ENCODE measurements at places on chromosomes 11 and 22.
A peak's percentile ranks its signal among the peaks of the same experiment; 100 is the strongest.

DNA sequence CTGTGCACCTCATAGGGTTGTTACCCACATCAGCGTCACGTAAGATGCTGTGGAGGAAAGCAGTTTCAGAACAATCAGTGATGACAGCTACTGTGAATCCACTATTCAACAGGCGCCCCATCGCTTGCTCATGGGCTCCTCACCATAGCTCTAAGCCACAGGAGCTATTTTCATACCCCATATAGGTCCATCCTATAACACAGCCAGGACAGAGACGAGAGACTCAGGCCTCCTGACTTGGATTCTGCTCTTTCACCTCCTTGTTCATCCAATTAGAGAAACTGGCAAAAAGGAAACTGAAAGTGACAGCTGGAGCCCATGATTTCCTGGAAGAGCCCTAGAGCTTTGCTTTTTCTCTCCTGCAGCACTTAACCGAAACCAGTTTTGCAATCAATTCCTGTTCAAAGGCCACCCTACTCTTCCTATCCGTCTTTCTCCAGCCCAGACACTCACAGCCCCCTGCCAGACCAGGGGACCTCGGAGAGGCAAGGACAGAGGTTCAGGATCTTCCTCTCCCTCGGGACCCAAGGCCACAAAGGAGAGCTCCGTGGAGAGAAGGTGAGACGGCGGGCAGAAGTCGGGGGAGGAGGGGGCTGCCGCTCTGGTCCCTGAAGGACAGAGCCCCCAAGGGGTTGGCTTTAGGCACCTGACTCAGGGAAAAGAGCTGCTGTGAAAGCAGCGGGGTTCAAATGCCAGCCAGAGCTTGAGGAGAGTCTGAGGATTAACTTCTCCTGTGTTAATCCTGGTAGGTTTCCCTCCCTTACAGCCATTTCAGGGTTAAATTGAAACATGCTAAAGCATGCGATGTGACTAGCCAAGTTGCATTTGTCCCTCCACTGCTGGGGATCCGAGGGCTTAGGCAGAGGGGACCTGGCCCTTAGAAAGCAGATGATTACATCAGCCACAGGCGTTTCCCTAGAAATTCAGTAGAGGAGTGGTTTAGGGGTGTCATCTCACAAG lies at the start of gene APOL6:
APOL6 (plus strand) TSS at position 381 of the 960 bp plus-strand sequence. CDS start 7,980 bp downstream, outside the sequence.
- no peak within 1 kb of the TSS for H3K27ac ChIP-seq
- DNase-seq, result no peak
- H3K4me1 ChIP-seq, result peaks cover 16% of the 10 kb centered on the region
- no peak within 1 kb of the TSS for H3K4me3 ChIP-seq
- no peaks in the 10 kb centered on the region for H3K36me3 ChIP-seq
- no peaks in the 10 kb centered on the region for H3K27me3 ChIP-seq

DNA sequence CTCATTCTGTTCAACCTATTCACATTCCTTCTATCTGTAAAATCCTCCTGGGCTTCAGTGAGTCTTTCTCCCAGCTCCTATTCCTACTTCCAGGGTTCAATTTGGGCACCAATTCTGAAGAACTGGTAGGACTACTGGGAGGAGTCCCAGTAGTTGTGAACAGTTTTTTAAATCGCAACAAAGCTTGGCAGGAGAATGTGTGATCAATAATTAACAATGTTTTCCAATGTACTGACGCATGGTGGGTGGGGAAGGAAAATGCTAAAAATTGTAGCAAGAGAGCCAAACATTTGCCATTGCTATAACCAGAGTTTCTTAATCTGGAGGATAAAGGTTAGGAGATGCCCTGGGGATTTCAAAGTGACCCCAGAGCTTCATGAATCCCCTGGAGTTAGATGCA lies 27.3 kb upstream of the PRSS23 start:
- peaks cover 27% of the 10 kb centered on the region for H3K4me1 ChIP-seq
- no peaks in the 10 kb centered on the region for H3K36me3 ChIP-seq
- peak overlapping the region; percentile 52 for H3K27ac ChIP-seq

DNA sequence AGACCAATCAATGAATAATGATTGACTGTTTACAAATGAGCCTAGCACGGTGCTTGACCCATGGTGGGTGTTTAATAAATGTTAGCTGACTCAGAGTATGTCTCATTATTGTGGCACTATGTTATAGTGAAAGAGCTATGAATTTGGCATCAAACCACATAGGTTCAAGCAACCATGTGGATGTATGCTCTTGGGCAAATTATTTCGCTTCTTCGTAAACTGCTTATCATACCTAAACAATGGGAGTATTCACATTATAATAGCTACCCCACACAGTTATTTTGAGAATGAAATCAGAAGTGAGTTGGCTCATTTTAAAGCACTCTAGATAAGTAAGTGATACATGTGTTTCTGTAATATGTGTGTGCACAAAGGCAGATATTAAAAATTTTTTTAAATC lies 118.7 kb upstream of the HSD17B12 start:
- no peak overlapping the region for H3K4me3 ChIP-seq
- H3K27me3 ChIP-seq, result peaks cover 51% of the 10 kb centered on the region
- H3K4me1 ChIP-seq, result peaks cover 27% of the 10 kb centered on the region
- H3K36me3 ChIP-seq, result no peaks in the 10 kb centered on the region
- no peak overlapping the region for H3K27ac ChIP-seq

DNA sequence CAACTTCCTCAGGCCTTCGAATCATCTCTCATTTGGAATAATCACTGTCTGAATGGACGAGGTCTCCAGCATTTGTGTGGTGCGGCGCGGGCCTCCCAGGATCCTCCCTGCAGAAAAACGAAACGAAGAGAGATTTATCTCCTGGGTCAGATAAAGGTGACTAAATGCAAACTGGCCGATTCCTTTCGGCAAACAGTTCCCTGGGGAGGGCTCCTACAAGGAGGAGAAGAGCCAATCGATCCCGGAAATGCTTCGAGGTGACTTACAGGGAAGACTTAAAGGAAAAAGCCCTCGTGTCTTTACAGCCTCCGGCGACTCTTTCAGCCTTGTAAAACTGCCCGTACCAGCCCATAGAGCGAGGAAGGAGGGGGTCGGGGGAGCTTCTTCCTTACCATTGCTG lies 126.5 kb downstream of the MIAT start:
- H3K27me3 ChIP-seq, result peaks cover 20% of the 10 kb centered on the region
- peak; percentile 58 for DNase-seq
- H3K4me1 ChIP-seq, result peaks cover 45% of the 10 kb centered on the region
- peak overlapping the region; percentile 90 for H3K27ac ChIP-seq
- H3K36me3 ChIP-seq, result peaks cover 25% of the 10 kb centered on the region
- peak overlapping the region; percentile 34 for H3K4me3 ChIP-seq

GRCh38 chr22:30290342-30291057 lies 1.2 kb upstream of the CASTOR1 start:
- H3K4me3 ChIP-seq, result peak overlapping the region; percentile 73
- DNase-seq, result peak; percentile 23
- no peaks in the 10 kb centered on the region for H3K36me3 ChIP-seq
- H3K4me1 ChIP-seq, result peaks cover 36% of the 10 kb centered on the region

GRCh38 chr11:69919659-69920344 lies 100.6 kb upstream of the FGF3 start:
- H3K27ac ChIP-seq, result no peak overlapping the region
- H3K4me3 ChIP-seq, result no peak overlapping the region
- DNase-seq, result no peak
- H3K36me3 ChIP-seq, result no peaks in the 10 kb centered on the region

DNA sequence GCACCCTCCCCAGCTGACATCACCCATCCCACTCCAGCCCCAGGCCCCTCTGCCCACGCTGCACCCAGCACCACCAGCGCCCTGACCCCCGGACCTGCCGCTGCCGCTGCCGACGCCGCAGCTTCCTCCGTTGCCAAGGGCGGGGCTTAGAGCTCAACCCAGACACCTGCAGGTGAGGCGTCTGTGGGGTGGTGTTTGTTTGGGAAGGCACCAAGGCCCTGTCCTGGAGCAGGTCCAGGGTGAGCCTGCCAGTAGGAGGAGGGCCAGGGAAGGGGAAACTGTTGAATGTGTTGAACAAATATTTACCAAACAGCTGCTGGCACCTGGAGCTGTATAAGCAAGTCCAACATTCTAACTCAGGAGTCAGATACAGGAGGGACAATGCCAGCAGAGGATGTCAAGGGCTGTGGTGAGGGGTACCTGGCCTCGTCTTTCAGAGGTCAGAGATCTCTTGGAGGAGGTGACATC lies 3.1 kb downstream of the VEGFB start:
- peaks cover 10% of the 10 kb centered on the region for H3K27me3 ChIP-seq
- no peak overlapping the region for H3K4me3 ChIP-seq
- no peak overlapping the region for H3K27ac ChIP-seq
- H3K36me3 ChIP-seq, result peaks cover 8% of the 10 kb centered on the region
- DNase-seq, result no peak

GRCh38 chr22:45683248-45683647 lies 11.6 kb downstream of the ATXN10 start:
- H3K27me3 ChIP-seq, result no peaks in the 10 kb centered on the region
- H3K4me3 ChIP-seq, result no peak overlapping the region
- H3K27ac ChIP-seq, result no peak overlapping the region
- DNase-seq, result no peak
- H3K36me3 ChIP-seq, result peaks cover 8% of the 10 kb centered on the region
- peaks cover 5% of the 10 kb centered on the region for H3K4me1 ChIP-seq

- H3K27ac ChIP-seq, result no peak overlapping the region
- DNase-seq, result no peak
- H3K4me1 ChIP-seq, result peaks cover 38% of the 10 kb centered on the region
- no peaks in the 10 kb centered on the region for H3K36me3 ChIP-seq
Measured at GRCh38 chr11:34243600-34244464, 114.0 kb downstream of the ABTB2 start.

DNA sequence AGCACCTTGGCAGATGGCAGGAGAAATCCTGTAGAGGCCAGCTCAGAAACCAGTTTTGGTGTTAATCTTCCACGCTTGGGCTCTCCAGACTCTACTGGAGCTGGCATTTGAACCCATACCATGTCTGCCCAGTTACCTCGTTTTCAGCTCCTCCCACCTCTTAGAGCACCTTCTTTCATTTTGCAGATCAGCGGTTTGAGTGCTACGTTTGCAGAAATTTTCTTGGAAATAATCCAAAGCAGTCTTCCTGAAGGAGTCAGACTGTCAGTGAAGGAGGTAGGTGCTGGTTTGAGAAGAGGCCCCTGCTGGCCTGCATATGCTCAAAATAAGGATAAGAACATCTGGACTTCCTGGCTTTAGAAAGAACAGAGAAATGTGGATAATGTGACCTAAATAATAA lies 13.7 kb downstream of the COA4 start:
- no peak overlapping the region for H3K27ac ChIP-seq
- peaks cover 21% of the 10 kb centered on the region for H3K4me1 ChIP-seq
- no peak for DNase-seq
- H3K4me3 ChIP-seq, result no peak overlapping the region
- no peaks in the 10 kb centered on the region for H3K27me3 ChIP-seq

GRCh38 chr11:31807799-31808667 lies 3.1 kb downstream of the PAX6 start:
- H3K27me3 ChIP-seq, result no peaks in the 10 kb centered on the region
- no peak overlapping the region for H3K4me3 ChIP-seq
- no peaks in the 10 kb centered on the region for H3K36me3 ChIP-seq
- DNase-seq, result no peak

DNA sequence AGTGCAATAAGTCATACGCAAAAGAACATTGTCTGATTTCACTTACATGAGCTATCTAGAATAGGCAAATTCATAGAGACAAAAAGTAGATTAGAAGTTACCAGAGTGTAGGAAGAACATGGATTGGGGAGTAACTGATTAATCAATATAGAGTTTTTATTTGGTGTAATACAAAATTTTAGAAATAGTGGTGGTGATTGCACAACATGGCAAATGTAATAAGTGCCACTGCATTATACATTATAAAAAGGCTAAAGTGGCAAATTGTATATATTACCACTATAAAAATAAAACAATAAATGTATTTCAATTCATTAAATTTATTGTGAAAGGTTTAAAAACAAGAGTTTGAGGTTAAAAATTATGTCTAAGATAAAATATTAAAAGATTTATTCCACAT lies 8.7 kb upstream of the OR51B4 start:
- no peak overlapping the region for H3K27ac ChIP-seq
- H3K27me3 ChIP-seq, result no peaks in the 10 kb centered on the region
- H3K36me3 ChIP-seq, result no peaks in the 10 kb centered on the region
- DNase-seq, result no peak

DNA sequence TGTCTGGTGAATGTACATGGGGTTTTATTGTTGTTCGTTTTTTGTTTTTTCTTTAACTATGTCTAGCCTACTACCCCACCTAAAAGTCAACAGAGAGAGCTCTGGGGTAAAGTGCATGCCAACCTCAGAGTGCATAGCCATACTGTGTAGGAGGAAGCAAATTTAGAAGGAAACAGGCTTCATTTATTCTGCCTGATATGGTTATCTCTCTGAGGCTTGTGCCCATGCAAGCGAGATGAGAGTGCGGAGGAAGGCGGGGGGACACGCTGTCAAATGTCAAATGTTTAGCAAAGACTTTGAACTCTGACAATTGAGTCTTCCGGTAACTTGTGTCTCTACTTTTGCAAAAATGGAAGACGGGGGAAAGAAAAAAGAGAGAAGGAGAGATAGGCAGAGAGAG lies 295.5 kb downstream of the ETS1 start:
- H3K27me3 ChIP-seq, result peaks cover 7% of the 10 kb centered on the region
- H3K36me3 ChIP-seq, result peaks cover 6% of the 10 kb centered on the region
- no peak overlapping the region for H3K4me3 ChIP-seq
- DNase-seq, result no peak
- H3K4me1 ChIP-seq, result peaks cover 77% of the 10 kb centered on the region
